A673 (cell line): ENCODE measurements at places on chromosomes 7 and 10. TPM values are rescaled to one million over a fixed set of nuclear protein-coding genes. Genes with fewer than 3 reads are reported as not detected.

- DNase-seq, result no peak
These were observed 405.5 kb upstream of the CELF2 start for GRCh38 chr10:10612151-10612550.

GRCh38 chr7:113062499-113062898, 24.1 kb downstream of the GPR85 start:
- DNase-seq, result no peak

- DNase-seq, result peak; percentile 10
These were observed 57.8 kb downstream of the MINDY3 start for GRCh38 chr10:15802375-15802949.

DNA sequence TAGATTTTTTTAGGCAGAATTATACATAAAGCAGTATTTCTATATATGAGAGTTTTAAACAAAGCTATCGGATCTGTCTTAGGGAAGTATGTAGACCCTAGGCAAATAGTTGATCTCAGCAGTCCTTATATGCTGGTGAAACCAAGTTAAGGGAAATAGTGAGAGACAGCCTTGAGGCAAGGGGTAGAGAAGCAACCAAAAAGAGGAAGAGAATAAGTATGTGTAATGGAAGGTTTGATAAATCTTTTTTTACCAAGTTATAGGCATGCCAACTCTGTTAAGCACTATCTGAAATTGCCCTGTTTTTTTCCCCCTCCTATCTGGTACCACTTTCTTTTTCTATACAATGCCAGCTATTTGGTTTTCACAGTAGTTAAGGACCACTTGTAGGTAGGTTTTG, 19.9 kb downstream of the SPAG6 start:
- DNase-seq, result no peak

- peak; percentile 12 for DNase-seq
These were observed 85.8 kb downstream of the NRP1 start for GRCh38 chr10:33248638-33249037.

- no peak for DNase-seq
These were observed 317 bp downstream of the PDZD7 start for GRCh38 chr10:101030496-101031127.

DNA sequence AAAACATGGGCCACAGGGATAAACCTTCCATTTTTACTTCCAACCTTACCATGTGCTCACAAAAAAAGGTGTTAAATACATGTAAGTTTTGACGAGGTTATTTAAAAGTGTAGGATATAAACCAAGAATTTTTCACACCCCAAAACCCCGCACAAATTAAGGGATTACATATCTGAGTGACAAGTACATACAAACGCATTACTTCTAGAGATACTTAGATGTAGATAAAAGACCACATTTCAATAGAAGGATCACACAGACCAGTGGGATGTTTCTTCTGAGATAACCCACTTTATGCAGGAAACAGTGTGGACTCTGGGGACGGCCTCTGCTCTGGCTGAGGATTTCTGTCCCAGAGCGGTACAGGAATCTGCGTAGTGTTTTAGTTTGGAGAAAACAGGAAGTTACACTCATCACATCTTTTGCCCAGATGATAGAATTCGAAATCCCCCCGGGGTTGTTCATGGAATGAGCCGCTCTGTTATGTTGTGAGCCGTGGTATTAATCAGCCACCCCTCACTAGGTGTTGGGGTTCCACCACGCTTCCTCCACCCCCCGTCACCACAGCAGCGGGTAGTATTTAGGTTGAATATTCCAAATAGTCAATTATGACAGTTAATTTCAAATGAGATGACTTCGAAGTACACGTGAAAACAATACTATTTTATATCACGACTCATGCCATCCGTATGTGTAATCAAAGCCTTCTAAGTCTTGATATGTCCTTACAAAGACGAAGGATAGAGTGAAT, 1.3 kb upstream of the CUL1 start:
- peak; percentile 56 for DNase-seq

DNA sequence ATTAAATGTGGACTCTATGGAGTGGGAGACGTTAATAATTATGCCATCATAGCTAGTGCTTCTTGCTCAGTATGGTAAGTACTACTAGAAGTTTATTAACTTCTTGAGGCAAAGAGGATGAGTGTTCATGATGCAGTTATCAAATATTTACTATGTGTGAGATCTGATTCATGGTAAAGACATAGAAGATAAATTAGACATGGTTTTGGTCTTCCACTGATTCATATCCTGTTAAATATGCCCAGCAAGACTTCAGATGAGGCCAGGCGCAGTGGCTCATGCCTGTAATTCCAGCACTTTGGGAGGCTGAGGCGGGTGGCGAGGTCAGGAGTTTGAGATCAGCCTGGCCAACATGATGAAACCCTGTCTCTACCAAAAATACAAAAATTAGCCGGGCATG, 547.1 kb upstream of the ANKRD30A start:
- DNase-seq, result no peak

GRCh38 chr7:22350466-22351328, 6.3 kb downstream of the RAPGEF5 start:
- peak; percentile 41 for DNase-seq

DNA sequence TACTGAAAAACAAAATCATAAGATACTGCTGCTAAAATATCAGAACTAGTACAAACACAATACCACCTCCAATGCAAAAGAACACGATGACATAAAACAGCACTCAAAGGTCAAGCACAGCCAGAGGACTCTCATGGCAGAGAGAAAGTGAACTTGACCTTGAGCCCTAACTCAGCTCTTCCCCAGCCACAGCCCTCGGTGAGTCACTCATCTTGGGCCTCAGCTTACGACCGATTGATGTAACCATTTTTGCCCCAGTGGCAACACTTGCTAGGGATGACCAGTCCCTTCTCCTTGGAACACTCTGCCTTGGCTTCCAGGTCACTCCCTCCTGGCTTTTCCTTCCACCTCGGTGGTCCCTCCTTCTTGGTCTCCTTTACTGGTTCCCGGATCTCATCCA, 77.8 kb downstream of the JAZF1 start:
- no peak for DNase-seq

Gene SEMA4G
- 6.1 and 9.2 TPM in 2 replicates for total RNA-seq

Gene SNX8
- 42.9 and 52.1 TPM in 2 replicates for total RNA-seq

Gene ADCYAP1R1
- total RNA-seq, result 0.11 TPM in 1 of 2 replicates, not detected in the other

Gene BMS1
- total RNA-seq, result 33.7 and 35.9 TPM in 2 replicates
